Esophagus (tissue), 2 donors: ENCODE measurements at places on chromosomes 16 and 17. TPM values are rescaled to one million over a fixed set of nuclear protein-coding genes. Genes with fewer than 3 reads are reported as not detected.

The SOX8 gene
- polyA plus RNA-seq: 0.25 TPM

The KRTAP16-1 gene
- not detected for polyA plus RNA-seq

The TBC1D3K gene
- not detected for polyA plus RNA-seq

The TNS4 gene
- polyA plus RNA-seq: 74.8 TPM

The OR3A2 gene
- polyA plus RNA-seq: not detected

The C1QL1 gene
- polyA plus RNA-seq: 0.79 TPM

The SLFN12 gene
- polyA plus RNA-seq: 1.9 TPM

The TNP2 gene
- not detected for polyA plus RNA-seq

The TAT gene
- not detected for polyA plus RNA-seq

The TMIGD1 gene
- polyA plus RNA-seq: not detected

The BCAR1 gene
- polyA plus RNA-seq: 25.7 TPM

The AOC2 gene
- polyA plus RNA-seq: 0.86 TPM

The GNGT2 gene
- polyA plus RNA-seq: 0.86 TPM

The KRT14 gene
- 516 TPM for polyA plus RNA-seq

The NR1D1 gene
- polyA plus RNA-seq: 23.6 TPM

The TMEM100 gene
- polyA plus RNA-seq: 1.6 TPM

The SBK1 gene
- 0.47 TPM for polyA plus RNA-seq

The TMEM220 gene
- 6.9 TPM for polyA plus RNA-seq

The TP53TG3B gene
- polyA plus RNA-seq: 0.16 TPM

The INTS2 gene
- polyA plus RNA-seq: 2.3 TPM

The SLC52A1 gene
- 0.92 TPM for polyA plus RNA-seq

The TPSG1 gene
- polyA plus RNA-seq: 0.10 TPM

The SPATA32 gene
- polyA plus RNA-seq: not detected

The RHBDF1 gene
- polyA plus RNA-seq: 56.0 TPM

The C16orf54 gene
- polyA plus RNA-seq: 0.33 TPM

The EPX gene
- not detected for polyA plus RNA-seq

The TEKT5 gene
- not detected for polyA plus RNA-seq

The ODAD4 gene
- polyA plus RNA-seq: 0.31 TPM

The SPNS3 gene
- 0.36 TPM for polyA plus RNA-seq

The ABCA8 gene
- polyA plus RNA-seq: 1.6 TPM

The ZSCAN10 gene
- not detected for polyA plus RNA-seq

The MRPL10 gene
- polyA plus RNA-seq: 30.4 TPM

The NPIPB6 gene
- polyA plus RNA-seq: 0.77 TPM

The C16orf86 gene
- polyA plus RNA-seq: 1.8 TPM

The LAT gene
- 7.4 TPM for polyA plus RNA-seq

The CEP131 gene
- 8.7 TPM for polyA plus RNA-seq

The ZNF594 gene
- polyA plus RNA-seq: 1.7 TPM

The OR1E2 gene
- not detected for polyA plus RNA-seq

The LIMD2 gene
- 4.6 TPM for polyA plus RNA-seq

The KRT20 gene
- polyA plus RNA-seq: 0.28 TPM

The ITGB3 gene
- 1.0 TPM for polyA plus RNA-seq

The C17orf100 gene
- polyA plus RNA-seq: 2.9 TPM

The CES3 gene
- 1.8 TPM for polyA plus RNA-seq

The CCL16 gene
- polyA plus RNA-seq: 0.24 TPM

The KRT26 gene
- polyA plus RNA-seq: not detected

The CRAMP1 gene
- polyA plus RNA-seq: 4.8 TPM

The TM4SF5 gene
- polyA plus RNA-seq: 0.07 TPM

The CD7 gene
- 2.6 TPM for polyA plus RNA-seq

The SMIM22 gene
- polyA plus RNA-seq: 28.6 TPM
